ENCODE measurements at places on chromosomes 7 and 10.
A peak's percentile ranks its signal among the peaks of the same experiment; 100 is the strongest.

DNA sequence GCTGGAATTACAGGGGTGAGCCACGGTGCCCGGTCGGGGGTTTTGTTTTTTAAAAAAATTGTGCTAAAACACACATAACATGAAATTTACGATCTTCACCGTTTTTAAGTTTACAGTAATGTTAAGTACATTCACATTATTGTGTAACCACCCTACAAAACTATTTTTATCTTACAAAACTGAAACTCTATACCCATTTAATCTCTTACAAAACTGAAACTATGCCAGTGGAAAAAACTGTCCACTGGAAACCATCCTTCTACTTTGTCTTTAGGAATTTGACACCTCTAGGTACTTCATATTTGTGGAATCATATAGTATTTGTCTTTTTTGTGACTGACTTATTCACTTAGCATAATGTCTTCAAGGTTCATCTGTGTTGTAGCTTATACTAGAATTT is 1.0 kb upstream of the PSMC2 start:
- no peak for DNase-seq

- no peak for DNase-seq
Observed at GRCh38 chr7:93720106-93720505, 145.6 kb upstream of the CALCR start.

DNA sequence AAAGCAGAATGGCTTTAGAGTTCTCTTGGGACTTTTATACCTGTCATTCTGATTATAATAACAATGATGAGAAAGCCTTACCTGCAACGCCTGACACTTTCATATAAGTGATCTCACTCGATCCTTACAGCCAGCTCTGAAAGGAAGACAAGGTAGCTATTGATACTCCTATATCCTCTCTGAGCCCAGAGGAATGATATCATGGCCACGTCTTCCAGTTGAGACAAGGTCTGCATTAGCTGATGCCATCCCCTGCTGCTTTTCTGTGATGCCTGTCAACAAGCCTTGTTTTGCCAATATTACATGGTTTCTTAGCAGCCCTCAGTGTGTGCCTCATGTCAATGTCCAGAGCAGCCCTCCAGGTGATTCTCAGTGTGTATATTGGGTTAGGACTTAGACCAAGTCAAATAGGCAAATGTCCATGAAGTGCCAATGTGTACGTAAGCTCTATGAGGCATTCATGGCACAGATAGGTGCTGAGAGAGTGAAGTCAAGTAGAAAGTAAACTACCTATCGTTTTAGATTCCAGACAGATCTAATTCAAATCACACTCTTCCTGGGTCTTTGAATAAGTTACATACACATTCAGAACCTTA is 405.9 kb downstream of the ADRA2A start:
- DNase-seq: no peak

DNA sequence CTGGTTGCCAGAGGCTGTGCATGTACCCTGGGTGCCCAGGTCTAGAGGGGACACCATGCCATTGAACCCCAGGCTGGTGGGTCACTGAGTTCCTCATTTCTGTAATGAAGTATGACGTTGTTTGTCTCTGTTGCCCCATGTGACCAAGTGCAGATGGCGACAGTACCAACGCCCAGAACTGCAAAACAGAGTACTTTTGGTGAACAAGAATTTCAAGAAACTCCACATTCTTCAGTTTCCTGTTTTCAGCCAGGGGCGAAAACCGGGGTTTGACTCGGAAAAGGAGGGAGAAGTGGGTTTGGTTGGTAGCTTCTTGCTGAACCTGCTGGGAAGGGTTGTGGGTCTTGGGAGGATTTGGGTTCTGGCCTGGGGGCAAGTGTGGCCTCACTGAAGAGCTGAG is 18.2 kb downstream of the CYP17A1 start:
- no peak for DNase-seq

GRCh38 chr7:86926732-86927131 is 132.7 kb downstream of the ELAPOR2 start:
- no peak for DNase-seq

GRCh38 chr7:4734587-4735345 is 40.7 kb upstream of the AP5Z1 start:
- no peak for DNase-seq

DNA sequence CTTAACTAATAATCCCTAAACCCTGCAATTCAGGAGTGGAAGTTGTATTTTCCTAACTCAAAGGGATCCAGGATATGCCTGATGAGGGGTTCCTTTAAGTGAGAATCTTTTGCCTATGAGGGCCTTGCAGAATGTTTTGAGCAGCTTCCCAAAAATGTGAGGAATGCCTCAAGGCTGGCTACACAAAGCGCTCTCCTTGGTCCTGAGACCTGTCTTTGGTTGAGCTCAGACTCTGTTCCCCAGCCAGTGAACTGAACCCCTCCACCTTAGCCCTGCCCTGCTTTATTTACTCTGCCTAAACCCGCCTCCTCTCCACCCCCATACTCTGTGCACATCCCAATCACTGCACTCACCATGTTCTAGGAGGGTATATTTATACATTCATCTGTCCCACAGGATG is 108.6 kb downstream of the NRCAM start:
- no peak for DNase-seq

DNA sequence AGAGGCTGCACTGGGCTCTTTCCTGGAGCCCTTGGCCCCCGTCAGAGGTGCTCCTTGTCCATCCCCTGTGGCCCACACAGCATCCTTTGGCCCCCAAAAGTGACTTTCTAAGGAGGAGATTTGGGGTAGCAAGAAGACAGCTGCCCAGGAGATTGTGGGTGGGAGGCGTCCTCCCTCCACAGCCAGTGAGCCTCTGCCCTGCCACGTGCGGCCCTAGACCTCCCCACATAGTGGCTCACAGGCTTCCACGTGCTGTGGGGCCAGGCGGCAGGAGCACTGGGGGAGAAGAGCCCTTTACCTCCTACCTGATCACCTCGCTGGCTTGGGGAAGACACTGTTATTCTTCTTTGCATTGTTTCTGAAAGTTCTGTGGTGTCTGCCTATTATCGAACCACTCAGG is 178.8 kb downstream of the TCERG1L start:
- DNase-seq: no peak

GRCh38 chr10:43843321-43844101 is 194.8 kb upstream of the ZNF32 start:
- DNase-seq: no peak

GRCh38 chr10:58438340-58438871 is 53.2 kb downstream of the TFAM start:
- DNase-seq: no peak

- DNase-seq: no peak
Observed at GRCh38 chr10:123377883-123378282, 223.7 kb downstream of the BUB3 start.

- no peak for DNase-seq
Observed at GRCh38 chr7:89283302-89283701, 487.8 kb upstream of the TEX47 start.

DNA sequence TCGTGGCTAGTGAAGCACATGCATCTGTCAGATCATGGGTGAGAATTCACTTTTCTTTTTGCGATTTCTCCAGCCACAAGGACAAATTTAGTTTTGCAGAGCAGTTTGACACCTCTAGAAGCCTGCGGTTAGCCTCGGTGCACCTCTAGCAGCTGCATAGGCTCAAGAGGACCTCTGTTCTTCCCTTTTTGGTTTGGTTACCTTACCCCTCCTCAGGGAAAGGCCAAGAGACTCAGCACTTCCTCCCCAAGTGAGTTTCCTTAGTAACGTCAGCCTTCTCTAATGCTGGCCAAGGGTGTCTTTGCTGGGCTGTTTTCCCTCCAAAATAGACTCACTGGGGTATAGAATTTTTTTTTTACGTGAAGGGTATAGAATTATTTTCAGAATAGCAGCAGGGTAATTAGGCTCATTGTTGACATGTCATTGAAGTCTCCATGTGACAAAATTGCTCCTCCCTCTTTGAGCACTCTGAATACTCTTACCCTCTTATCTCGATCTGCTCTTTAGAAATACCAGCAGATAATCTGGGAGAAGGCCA is 97.8 kb downstream of the AUTS2 start:
- no peak for DNase-seq

GRCh38 chr10:69956741-69957230 is 95.9 kb upstream of the MACROH2A2 start:
- no peak for DNase-seq

GRCh38 chr7:99997545-99998137 is 17.8 kb upstream of the ZKSCAN1 start:
- DNase-seq: peak; percentile 38

DNA sequence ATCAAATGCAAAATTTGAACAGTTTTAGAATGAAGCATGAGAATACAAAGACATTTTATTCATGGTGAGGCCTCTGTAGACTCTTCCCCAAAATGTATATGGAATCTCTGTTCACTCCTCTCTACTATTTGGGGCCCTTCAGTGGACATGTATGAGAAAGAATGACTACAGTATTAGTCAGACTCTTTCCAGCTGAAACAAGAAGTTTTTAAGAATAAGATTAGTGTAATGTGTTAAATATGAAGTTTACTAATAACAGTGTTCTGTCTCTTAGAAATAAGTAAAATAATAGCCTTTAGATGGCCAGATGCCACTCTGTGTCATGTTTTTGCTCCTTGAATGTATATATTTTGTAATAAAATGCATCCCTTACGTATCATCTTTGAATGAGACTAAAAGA is 585.6 kb downstream of the SUGCT start:
- DNase-seq: no peak

- no peak for DNase-seq
Observed at GRCh38 chr7:118974836-118975235, 750.3 kb downstream of the ANKRD7 start.

GRCh38 chr10:78756604-78757343 is 312.0 kb upstream of the ZMIZ1 start:
- no peak for DNase-seq

- no peak for DNase-seq
Observed at GRCh38 chr10:99438890-99439289, 8.5 kb upstream of the GOT1 start.

- DNase-seq: no peak
Observed at GRCh38 chr7:94245500-94245899, 149.2 kb upstream of the COL1A2 start.

- DNase-seq: no peak
Observed at GRCh38 chr10:7625836-7626235, 40.9 kb downstream of the ITIH5 start.

GRCh38 chr7:787332-788240 is 44.7 kb upstream of the SUN1 start:
- no peak for DNase-seq

- DNase-seq: no peak
Observed at GRCh38 chr7:47376991-47377616, 204.8 kb downstream of the TNS3 start.

DNA sequence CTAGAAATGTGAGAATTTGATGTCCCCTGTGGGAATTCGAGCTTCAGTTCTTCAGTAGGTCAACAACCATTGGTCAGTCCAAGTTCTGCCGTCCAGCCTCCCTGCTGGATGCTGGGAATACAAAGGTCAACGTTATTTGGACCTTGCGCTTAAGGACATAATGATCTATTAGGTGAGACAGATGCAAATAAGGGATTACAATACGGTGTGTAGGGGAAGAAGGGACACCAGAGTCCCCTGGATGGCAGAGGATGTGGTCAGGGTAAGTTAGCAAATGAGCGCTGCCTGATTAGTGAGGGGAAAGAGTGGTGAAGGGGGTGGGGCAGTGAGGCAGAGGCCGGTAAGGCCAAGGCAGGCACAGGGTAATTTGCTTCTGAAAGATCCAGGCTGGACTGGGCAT is 16.2 kb downstream of the CCNY start:
- DNase-seq: no peak

DNA sequence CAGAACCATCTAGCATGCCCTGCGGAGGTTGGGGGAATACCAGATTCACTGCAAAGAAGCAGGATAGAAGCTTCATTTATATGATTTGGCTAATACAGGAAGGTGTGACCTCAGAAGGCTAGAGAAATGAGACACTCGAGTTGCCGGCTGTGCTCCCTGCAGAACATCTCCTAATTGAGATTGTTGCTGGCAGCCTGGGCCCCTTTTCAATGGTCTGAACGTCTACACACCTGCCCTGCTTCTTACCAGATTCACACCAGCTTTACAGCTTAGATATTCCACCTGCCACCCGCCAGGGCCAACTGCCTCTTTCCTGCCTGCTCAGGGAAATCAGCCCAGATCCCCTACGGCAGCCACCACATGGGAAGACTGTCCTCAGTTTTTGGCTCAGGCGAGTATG is 475.3 kb upstream of the AUTS2 start:
- DNase-seq: no peak

DNA sequence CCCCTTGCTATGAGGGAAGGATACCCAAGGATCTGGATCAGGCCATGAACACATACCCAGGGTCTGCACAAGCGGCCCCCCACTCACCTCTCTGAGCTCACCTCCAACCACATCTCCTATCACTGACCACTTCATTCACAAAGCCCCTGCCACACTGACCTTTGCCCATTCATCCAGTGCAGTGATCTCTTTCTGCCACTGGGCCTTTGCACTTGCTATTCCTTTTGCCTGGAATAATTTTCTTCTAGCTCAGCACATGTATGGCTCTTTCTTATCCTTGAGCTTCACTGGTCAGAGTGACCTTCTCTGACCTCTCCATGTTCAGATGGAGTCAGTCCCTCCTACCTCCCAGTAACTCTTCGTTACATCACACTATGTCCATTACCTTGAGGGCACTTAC is 48.3 kb downstream of the ADRA2A start:
- no peak for DNase-seq

DNA sequence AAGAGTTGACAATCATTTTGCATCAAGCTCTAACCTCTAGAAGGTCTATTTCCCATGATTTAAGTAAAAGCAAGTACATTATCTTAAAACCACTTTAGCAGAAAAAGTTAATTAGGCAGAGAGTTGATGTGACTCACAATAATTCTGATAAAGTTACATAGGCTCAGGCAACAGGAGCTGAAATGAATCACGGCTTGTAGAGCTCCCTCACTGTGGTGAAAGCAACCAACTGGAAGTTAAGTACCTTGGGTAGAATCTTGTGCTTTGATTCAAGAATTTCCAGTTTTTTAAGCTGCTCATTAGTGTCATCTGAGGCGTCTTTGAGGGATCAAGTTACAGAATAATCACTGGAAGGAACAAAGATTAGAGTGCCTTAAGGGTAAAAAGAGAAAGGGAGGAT is 68.9 kb upstream of the NFE2L3 start:
- no peak for DNase-seq

- no peak for DNase-seq
Observed at GRCh38 chr7:128027485-128027980, 3.7 kb downstream of the LRRC4 start.

DNA sequence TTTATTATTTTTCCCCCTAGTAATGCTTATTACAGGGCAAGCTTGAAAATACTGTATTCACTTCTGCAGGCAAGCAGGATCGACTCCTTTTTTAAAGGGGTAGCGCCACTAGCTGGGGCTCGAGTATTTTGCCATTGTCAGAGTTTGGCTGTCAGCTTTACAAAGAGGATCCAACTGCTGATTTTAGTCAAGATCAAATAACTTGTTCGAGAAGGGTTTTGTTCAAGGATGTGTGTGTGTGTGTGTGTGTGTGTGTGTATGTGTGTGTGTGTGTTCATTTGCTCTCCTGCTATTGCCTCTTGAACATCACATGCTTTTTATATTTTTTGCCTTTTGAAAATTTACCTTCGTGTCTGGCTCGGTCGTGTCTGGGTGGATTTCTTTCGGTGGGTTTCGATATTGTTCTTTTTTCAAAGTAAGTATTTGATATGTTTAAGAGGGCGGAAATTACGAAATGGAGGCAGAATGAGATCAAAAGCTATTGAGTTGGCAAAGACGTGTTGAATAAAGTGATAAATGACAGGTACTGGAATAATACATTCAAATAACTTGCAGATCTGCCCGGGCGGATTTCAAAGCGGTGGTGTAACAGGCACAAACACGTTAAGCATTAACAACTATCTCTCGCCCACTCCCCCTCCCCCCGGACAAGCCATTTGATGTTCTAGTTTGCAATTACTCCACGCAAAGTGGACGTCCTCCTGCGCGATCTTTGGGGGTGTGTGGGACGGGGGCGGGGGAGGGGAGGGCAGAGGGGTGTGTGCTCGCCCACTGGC is 1.1 kb downstream of the ARID5B start:
- peak; percentile 63 for DNase-seq

Measured in T-helper 22 cell (primary cell).